Right atrium auricular region (tissue), 2 donors: ENCODE measurements at places on chromosomes 16 and 17.

DNA sequence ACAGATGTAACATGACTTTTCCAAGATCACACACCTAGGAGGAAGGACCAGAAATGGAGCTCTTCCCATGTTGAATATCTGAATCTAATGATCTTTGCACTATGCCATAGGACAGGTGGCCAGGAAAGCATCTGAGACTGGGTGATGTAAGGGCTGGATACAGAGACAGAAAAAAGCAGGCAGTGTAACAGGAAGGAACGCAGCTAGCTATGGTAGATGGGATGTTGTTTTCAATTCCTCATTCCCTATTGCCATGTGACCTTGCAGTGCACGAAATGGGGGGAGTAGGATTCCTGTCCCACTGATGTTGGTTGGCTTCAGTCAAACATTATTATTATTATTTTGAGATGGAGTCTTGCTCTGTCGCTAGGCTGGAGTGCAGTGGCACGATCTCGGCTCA is 3.7 kb upstream of the NPIPB15 start:
- no peak for DNase-seq

DNA sequence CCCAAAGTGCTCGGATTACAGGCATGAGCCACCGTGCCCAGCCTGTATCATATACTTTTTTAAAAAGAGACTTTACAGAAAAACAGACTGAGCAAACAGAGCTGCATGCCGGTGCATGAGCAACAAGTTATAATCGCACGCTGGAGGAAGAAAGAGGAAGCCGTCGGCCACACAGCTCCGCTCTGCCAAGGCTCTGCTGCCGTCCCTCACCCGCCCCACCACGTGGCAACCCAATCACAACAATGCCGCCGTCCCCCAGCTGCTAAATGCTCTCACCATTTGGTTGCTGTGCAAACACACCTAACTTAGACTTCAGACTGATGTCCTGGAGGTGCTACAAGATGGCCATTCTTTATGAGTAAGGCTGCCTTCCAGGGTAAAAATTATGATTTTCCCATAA is 83.5 kb downstream of the ADCY9 start:
- no peak for DNase-seq

GRCh38 chr17:19470530-19471261 is 59.7 kb downstream of the RNF112 start:
- peak; percentile 83 for DNase-seq

- no peak for DNase-seq
Measured at GRCh38 chr17:75073618-75074047, 14.1 kb upstream of the SLC16A5 start.

GRCh38 chr17:73342541-73343167 is 30.9 kb upstream of the CDC42EP4 start:
- DNase-seq, result no peak

- DNase-seq, result no peak
Measured at GRCh38 chr17:50187394-50187725, 14.1 kb downstream of the COL1A1 start.

GRCh38 chr17:12965988-12966387 is 51.8 kb downstream of the ELAC2 start:
- DNase-seq, result no peak

DNA sequence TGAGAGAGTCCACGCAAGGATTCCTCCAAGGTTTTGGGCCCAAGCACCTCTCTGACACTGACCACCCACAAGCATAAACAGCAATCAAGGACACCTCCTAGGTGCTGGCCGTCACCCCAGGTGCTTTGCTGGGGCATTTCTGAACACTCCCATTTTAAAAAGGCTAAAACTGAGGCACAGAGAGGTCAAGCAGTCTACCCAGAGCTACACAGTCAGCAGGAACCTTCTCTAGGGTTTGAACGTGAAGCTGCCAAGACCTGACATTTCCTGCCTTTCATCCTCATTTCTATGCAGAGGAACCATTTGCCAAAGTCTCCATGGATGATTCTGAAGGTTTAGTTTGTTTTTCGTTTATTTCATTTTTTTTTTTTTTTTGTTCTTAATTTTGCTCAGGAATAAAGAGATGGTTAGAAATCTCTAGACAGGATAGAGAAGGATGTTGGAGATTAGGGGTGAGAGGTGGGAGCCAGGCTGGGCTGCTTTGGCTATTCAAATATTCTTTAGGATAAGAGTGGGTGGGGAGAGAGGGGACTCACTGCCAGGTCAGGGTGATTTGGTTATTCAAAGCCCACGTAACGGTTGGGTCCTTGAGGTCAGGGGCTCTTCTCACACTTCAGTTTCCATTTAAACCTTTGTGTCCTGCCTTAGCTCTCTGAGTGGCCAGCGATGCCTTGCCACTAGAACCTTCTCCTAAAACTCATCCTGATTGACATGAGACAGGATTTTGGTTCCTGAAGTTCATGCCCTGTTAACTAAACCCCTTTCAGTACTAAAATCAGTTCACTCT is 6.2 kb downstream of the PLCG2 start:
- DNase-seq, result no peak

GRCh38 chr16:54718376-54718775 is 212.3 kb upstream of the IRX5 start:
- no peak for DNase-seq

- DNase-seq, result no peak
Measured at GRCh38 chr16:84161801-84162200, 16.7 kb downstream of the DNAAF1 start.

DNA sequence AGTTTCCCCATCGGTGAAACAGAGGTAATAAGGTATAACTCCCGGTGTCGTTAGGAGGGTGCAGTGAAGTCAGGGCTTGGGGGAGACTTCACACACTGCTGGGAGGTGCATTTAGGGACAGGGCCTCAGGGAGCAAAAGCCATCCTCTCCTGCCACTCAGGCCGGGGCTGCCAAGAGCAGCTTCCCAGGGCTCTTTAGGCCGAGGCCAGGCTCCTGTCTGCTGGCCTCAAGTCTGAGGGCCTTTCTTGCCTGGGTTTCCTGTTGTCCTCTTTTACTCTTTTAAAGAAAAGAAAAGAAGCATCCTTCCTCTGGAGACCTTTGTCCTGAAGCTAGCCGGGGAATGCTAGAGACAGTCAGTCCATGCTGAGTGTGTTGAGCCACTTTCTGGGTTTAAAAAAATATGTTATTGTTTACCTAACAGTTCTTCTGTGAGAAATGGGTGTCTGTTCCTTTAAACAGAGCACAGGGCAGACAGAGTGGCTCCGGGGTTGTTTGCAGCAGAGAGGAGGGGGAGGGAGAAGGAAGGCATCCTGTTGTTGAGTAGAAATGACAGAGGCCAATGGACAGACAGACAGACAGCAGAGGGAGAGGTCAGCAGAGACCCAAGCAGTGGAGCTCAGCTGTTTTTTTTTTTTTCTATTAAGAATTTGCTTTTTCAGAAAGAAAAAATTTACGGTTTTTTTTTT is 79.1 kb downstream of the C17orf67 start:
- DNase-seq, result no peak

GRCh38 chr17:76085731-76086366 is 6.9 kb downstream of the ZACN start:
- DNase-seq, result no peak

GRCh38 chr17:19935169-19935568 is 42.5 kb downstream of the AKAP10 start:
- no peak for DNase-seq

DNA sequence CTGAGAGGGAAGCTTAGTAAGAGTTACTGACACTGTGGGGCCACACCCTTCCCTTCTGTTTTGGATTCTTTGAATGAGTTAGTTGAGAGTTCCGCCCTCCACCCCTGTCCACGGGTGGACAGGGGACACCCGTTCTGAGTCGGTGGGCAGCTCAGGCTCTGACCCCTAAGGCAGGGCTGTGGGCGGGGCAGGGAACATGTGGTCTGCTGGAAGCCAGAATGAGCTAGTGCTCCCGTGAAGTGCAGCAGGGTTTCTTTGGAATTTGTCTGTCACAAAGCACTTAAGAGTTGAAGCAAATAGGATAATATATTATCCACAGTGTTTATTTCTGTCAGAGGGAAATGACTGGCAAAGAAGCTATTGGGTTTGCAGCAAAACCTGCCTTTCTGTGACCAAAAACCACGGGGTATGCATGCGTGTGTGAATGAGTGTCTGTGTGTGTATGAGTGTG is 90.1 kb downstream of the CLEC16A start:
- no peak for DNase-seq

DNA sequence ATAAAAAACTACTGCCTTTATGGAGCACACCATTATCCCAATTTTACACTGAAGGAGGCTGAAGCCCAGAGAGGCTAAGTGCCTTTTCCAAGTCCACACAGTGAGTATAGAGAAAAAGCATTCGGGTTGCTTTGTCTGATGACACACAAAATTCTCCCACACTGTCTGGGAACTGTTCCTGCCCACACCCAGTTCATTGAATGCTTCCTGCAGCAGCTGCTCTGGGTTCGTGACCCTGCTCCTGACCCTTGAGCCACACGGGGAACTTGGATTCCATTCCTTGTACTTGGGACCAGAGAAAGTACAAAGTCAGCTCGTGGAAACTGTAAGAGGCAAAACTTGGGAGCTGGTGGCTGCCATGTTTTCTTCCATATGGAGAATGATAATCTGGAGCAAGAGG is 57.9 kb downstream of the AKAP1 start:
- DNase-seq, result no peak

- DNase-seq, result no peak
Measured at GRCh38 chr16:85334718-85335583, 222.7 kb upstream of the CIBAR2 start.
